ENCODE measurements at places on chromosomes 7 and 10.

- no peak for DNase-seq
These were observed 15.4 kb downstream of the SEMA3E start for GRCh38 chr7:83633516-83633915.

DNA sequence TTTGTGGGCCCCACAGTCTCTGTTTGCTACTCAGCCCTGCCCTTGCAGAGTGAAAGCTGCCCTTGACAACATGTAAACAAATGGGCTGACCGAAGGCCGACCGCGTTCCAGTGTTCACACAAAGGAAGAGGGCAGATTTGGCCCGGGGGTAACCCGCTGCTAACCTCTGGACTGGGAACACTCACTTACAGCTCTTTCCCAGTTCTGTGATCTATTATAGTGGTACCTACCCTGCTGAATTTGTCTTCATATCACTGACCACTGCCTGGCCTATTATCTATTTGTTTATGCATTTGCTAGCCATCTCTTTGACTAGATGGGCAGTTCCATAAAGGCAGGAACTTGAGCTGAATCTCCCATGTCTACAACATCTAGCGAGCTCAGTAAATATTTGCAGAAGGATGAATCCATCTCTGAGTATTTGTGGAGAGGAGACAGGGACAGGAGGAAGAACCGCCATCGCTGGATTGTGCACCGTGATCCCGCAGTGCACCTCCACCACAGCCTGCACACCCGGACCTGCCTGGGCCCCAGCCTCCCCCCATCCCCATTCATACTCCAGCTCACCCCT lies 15.2 kb downstream of the SLC29A3 start:
- no peak for DNase-seq

DNA sequence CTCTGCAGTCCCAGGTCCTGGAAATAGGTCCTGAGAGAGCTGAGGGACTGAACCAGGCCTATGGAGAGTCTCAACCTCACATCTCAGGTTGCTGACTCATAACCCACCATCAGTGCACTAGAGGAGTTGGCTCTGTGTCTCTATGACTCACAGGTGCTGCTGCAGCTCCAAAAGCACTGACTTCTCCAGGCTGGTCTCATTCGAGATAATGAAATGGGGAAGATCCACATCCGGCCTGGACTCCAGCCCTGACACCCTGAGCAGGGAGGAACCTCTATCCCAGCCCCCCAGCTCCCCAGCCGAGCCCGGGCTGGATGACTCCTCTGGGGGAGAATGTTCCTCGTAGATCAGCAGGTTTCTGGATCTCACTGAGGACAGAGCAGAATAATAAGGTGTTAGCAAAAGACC lies 35.5 kb upstream of the DGKI start:
- DNase-seq: no peak

- DNase-seq: no peak
These were observed 122.0 kb downstream of the AGMO start for GRCh38 chr7:15439853-15440252.

DNA sequence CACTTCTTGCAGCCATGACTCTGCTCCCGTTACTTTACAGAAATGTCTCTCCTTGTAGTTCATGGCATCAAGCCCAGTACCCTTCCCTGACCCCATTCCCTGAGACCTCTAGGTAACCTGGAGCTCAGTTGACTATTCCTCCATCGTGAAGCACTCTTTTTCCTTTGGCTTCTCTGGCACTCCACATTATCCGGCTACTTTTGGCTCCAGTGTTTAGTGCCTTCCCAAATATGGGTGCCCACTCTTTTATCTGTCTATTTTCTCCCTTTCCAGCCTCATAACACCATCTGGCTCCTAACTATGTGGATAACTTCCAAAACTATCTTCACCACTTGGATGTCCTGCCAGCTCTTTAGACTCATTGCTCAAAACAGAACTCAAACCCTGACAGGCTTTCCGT lies 744.7 kb upstream of the GALNT17 start:
- no peak for DNase-seq
